ENCODE measurements at places on chromosomes 11 and 22. TPM values are rescaled to one million over a fixed set of nuclear protein-coding genes. Genes with fewer than 3 reads are reported as not detected.
A peak's percentile ranks its signal among the peaks of the same experiment; 100 is the strongest.

DYNC2H1 gene
- polyA plus RNA-seq, result 44.1 TPM

APLNR gene
- polyA plus RNA-seq, result 105 TPM

OR2AG2 gene
- not detected for polyA plus RNA-seq

KRTAP5-9 gene
- 0.30 TPM for polyA plus RNA-seq

PLEKHB1 gene
- 14.5 TPM for polyA plus RNA-seq

OR51I1 gene
- polyA plus RNA-seq, result not detected

CYP2D6 gene
- polyA plus RNA-seq, result 4.6 TPM

XKR3 gene
- polyA plus RNA-seq, result not detected

SLC35C1 gene
- 7.6 TPM for polyA plus RNA-seq

CABP4 gene
- polyA plus RNA-seq, result 0.26 TPM

DNA sequence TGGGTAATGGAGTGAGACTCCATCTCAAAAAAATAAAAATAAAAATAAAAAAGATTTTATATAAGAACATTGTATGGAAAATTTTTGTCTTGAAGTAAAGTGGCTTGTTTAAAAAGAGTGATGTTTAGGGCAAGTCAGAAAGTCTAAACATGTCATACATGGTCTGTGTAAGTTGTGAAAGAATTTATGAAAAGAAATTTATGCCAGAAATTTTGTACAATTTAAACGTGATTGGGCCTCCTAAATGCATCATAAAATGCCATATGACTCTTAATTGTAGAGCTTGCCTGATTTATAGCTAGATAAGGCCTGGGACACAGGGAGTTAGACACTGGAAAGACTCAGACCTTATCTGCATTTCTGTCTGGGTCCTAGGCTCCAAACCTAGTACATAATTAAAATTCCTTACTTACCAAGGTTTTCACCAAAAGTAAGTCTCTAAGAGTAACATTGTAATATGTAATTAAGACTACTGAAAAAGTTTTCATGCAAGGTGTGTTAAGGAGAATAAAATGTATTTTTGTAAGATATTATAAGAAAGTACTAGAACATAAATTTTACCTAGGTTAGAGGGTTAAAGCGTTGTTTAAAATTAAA is 110.5 kb downstream of the AASDHPPT start:
- no peak for DNase-seq

- DNase-seq, result peak; percentile 35
Observed at GRCh38 chr22:26367402-26368245, 61.4 kb upstream of the ASPHD2 start.

DNA sequence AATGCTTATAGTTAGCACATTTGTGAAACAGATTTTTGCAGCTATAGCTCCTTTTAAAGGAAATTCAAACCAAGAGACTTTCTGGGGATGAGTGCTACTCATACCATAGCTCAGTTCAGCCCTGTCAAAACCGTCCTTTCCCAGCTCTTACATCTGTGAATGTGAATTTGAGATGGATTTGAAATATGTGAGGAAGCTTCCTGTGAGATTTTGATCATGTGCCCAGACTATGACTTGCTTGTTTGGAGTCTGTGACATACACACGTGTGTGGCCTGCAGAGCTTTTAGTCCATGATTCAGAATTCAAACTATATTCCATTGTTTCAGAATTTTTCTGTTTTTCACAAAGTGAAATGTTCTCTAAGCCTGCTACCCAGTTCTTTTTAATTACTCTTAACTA is 4.4 kb upstream of the MMP1 start:
- no peak for DNase-seq

GRCh38 chr11:47267876-47268275 is 2.1 kb upstream of the MADD start:
- no peak for DNase-seq

DNA sequence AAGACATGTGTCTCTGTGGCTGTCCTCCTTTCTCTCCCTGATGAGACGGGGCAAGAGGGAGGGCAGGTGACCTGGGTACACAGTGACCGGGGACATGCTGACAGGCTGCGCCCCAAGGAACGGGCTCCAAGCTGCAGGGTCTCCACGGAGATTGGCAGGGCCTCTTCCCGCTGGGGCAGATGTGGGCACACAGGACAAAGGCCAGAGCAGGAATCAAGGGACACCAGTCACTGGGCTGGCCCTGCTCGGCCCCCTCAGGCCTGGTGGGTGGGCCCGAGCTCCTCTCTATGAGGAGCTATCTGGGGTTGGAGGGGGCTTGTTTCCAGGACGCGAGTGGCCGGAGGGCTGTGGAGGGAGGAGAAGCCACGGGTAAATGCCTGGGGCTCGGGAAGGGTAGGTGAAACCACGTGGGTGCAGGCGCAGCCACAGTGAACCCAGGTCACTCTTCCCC is 11.2 kb downstream of the PNPLA5 start:
- DNase-seq, result no peak

GRCh38 chr11:45737056-45737455 is 67.9 kb upstream of the SLC35C1 start:
- DNase-seq, result no peak

DNA sequence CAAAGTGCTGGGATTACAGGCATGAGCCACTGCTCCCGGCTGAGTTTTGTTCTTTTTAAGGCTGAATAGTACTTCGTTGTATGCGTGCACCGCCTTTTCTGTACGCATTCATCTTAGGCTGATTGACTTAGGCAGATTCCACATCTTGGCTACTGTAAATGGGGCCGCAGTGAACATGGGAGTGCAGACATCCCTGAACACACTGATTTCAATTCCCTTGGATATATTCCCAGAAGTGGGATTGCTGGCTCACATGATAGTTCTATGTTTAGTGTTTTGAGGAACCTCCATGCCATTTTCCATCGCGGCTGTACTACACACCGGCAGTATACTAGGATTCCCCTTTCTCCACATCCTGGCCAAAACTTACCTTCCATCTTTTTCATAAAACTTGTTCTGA is 10.4 kb upstream of the ZNF74 start:
- no peak for DNase-seq

- DNase-seq, result no peak
Observed at GRCh38 chr22:24289741-24290163, 19.1 kb downstream of the SPECC1L start.

DNA sequence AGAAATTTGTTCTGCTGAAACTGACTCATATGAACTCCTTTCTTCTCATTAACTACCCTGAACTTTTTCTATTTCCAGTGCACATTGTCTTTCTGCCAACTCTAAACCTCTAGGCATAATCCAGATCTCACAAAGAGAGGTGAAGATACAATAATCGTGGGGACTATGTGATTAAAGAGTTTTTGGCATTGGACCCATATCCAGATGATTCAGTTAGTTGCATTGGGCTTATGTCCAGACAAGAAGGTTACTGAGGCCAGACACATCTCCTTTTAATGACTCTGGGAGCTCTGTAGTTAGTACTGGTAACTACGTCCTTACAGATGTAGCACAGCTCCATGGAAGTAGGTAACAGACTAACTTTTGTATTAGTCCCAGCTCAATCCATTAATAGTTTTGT is 273.0 kb downstream of the CASP12 start:
- DNase-seq, result no peak

- no peak for DNase-seq
Observed at GRCh38 chr11:30322191-30322590, 713 bp upstream of the ARL14EP start.

DNA sequence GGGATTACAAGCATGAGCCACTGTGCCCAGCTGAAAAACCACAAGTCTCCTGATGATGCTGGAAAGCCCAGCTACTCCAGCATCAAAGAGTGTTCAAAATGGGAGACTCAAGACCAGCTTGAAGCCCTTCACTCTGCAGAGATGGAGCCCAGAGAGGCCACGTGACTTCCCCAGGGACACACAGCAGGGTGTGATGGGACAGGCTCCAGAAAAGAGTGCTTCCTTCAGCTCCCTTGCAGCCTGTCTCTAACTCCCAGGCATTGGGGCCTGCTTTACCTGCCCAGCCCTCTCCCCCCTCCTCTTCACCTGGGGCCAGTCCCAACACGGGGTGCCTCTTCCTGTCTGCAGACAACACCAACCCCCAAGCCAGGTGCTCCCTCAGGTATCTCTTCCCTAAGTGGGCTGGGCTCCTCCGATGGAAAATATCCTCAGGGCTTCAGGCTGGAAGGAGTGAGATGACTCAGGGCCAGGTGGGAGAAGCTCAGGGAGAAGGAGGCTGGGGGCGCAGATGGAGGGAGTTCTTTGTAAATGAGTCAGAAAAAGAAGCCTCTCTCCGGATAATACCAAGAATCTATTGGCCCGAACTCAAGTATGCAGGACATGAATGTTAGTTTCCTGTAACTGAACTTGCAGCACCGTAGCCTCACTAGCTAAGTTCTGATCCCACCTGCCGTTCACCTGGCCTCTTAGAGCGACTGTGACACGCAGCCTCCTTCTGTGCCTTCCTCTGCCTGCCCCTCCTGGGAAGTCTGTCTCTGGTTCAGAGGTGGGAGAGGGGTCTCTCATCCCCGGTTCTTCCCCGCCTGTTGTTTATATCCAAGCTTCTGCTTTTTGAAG is 326.6 kb downstream of the MN1 start:
- DNase-seq, result no peak

DNA sequence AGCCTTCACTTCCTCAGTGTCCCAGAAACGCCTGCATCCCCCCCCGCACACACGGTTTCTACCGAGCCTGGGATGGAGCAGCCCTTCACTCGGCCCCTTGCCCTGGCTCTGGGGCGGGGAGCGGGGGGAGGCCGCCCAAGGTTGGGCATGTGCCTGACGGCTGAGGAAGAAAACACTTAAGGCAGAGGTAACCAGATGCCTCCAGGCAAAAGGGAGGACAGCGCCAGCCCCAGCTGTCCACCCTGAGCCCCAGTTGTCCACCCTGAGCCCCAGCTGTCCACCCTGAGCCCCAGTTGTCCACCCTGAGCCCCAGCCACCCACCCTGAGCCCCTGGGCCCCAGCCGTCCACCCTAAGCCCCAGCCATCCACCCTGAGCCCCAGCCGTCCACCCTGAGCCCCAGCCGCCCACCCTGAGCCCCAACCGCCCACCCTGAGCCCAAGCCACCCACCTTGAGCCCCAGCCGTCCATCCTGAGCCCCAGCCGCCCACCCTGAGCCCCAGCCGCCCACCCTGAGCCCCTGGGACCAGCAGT is 3.8 kb upstream of the TTLL8 start:
- DNase-seq, result no peak

GRCh38 chr11:130813638-130814037 is 102.6 kb downstream of the SNX19 start:
- no peak for DNase-seq

Data from renal cortex interstitium (tissue), 15 donors.